Activated CD8-positive, alpha-beta memory T cell treated with anti-CD3 and anti-CD28 coated beads for 1 hour (primary cell): ENCODE measurements at places on chromosomes 7 and 10.

GRCh38 chr10:57468894-57469432 lies 798.7 kb downstream of the IPMK start:
- no peak for DNase-seq

DNA sequence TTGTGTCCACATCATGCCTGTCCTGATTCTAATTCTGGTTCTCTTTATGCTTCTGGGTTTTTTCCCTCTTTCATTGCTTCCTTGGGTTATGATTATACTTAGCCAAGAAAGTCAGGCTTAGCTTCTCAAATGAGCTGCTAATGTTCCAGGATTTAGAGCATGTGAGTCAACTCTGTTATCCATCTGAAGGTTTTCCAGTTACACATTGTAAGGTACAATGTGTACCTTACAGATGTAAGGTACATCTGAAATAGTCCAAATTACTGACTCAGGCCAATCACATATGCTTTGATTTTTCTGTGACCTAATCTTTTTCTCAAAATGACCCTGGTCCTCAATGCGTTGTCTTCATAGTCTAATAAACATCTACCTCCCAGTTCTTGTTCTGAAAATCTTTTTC lies 13.3 kb upstream of the MIOS start:
- no peak for DNase-seq

- no peak for DNase-seq
Observed at GRCh38 chr10:5710859-5711258, 26.2 kb downstream of the TASOR2 start.

GRCh38 chr10:46254467-46254866 lies 32.3 kb upstream of the ANTXRL start:
- DNase-seq, result no peak

DNA sequence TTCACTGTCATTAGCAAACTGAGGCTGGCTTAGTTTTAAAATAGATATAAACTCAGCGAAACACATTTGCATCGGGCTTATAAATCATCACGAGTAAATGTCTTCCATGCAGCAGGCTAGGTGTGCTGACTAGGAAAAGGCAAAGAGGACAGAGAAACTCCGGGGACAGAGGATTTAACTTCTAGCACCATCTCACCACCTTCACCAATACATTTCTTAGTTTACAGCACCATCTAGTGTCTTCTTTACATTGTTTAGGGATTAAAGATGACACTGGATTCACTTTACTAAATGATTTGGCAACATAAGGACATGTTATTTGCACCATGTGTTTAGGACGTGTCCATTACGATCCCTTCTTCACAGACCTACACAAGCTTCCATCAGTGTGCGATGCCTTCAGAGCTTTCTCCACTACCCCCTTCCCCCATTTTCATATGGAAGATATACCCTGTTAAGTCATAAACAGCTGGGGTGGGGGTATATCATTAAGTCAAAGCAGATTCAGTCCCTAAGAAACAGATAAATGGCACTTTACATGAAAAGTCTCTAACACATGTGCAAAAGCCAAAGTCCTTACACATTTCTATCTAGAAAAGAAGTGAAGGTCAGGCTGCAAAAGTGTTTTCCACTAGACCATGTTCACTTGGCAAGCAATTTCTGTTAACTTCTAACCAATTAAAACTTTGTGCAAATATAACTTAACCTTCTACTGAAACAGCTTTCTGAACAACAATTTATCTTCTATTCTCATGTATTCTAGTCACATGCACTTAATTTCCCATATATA lies 103.3 kb downstream of the GRB10 start:
- no peak for DNase-seq

GRCh38 chr7:113109718-113110117 lies 8.6 kb downstream of the SMIM30 start:
- no peak for DNase-seq

GRCh38 chr7:93823621-93824020 lies 66.9 kb downstream of the TFPI2 start:
- no peak for DNase-seq

DNA sequence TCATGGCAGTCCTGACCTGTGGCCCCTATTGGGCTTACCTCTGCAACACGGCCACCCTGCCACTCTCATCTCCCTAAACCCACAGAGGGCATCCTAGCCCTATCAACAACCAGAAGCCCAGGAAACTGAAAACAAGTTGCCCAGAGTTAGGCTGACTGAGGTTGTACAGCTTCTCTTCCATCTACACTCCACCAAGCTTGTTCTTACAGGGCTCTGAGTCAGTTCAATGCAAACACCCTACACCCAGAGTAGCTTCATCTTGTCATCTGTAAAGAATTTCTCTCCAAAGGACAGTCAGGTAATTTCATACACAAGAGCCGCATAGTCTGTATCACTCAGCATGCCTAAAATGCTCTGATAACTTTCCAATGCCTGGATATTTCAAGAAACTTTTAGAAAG lies 175.4 kb downstream of the ARID5B start:
- no peak for DNase-seq
